ENCODE measurements at places on chromosomes 6 and 20.

GRCh38 chr6:111973927-111974639 is 79.8 kb upstream of the CCN6 start:
- no peak for DNase-seq

GRCh38 chr6:111550953-111551352 is 54.7 kb downstream of the TRAF3IP2 start:
- DNase-seq, result no peak

- no peak for DNase-seq
Observed at GRCh38 chr20:63826753-63827152, 4.3 kb downstream of the ZBTB46 start.

DNA sequence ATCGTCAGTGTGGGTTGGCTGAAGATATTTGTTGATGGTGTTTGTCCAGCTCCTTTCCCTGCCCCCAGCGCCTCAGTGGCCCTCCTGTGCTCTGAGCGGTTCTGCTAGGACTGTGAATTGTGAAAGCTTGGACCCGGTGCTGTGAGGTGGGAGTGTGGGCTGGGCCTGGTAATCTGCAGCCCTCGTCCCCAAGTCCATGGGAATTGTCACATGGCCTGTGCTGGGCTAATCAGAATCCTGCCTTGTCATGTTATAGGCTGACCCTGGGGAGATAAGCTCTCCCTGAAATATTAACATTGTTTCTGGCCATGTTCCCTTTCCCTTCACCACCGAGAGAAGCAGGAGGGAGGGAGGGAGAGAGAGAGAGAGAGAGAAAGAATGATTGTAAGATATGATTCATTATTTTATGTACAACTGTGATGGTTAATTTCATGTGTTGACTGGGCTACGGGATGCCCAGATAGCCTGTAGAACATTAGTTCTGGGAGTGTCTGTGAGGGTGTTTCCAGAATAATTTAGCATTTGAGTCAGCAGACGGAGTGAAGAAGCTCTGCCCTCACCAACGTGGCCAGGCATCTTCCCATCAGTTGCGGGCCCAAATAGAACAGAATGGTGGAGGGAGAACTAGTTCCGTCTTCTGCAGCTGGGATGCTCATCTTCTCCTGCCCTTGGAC is 62.4 kb downstream of the TFAP2C start:
- no peak for DNase-seq

DNA sequence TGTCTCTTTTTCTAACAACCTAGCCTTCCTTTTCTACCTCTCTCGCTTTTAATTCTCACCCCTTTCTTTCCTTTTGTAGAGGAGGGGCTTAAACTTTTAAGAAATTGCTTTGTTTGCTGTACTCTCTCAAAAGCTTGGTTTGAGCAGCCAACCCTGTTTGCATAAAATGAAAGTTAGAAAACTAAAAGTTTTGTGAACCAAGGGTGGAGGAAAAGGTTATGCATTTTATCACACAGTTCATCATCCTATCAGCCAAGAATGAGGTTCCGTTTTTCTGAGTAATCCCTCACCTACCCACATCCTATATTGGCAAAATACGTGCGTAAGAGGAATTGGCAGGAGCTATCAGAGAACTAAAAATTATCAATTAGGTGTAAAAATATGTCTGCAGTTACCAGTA is 42.8 kb upstream of the LOC128125822 start:
- DNase-seq, result no peak

DNA sequence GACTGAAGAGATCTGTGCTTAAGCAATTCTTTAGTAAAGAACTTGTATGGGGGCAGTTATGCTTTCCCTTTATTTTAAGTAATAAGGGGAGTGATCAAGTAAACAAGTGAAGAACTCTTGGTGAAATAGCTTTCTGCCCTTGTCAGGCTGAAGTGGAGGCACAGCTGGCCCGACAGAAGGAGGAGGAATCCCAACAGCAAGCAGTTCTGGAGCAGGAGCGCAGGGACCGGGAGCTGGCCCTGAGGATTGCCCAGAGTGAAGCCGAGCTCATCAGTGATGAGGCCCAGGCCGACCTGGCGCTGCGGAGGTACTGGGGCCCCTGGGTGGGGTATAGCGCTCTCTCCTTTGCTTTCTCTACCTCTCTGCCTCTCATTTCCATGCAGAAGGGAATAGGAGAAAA is 143.3 kb downstream of the MYO6 start:
- DNase-seq, result no peak

DNA sequence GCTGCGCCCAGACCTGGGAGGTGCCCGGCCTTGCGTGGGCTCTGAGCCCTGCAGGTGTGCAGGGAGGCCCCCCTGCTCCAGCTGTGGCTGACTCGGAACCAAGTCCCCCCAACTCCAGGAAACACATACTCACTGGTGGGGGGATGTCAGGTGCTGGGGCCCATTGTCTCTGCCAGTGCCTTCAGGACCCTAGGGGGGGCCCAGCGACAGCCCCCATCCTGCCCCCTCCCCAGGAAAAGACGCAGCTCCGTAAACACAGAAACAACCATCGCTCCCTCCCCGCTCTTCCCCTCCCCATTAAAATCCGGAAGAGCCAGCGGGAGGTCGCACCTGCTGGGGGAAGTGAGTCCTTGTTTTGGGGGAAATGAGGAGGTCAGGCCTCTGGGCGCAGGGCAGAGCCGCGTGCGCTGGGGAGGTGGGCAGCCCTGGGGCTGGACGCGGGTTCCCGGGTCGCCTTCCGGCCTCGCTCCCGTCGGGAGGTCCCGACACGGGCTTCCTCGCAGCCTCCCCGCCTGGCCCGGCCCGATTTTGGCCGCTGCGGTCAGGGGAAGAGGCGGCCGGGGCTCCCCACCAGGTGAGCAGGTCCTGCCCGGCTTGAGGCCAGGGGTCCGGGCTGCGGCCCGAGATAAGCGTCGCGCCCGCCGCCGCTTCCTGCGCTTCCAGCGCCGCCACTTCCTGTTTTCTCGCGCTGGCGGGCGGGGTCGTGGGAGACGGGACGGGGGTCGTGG is 6.2 kb downstream of the C20orf204 start:
- no peak for DNase-seq

DNA sequence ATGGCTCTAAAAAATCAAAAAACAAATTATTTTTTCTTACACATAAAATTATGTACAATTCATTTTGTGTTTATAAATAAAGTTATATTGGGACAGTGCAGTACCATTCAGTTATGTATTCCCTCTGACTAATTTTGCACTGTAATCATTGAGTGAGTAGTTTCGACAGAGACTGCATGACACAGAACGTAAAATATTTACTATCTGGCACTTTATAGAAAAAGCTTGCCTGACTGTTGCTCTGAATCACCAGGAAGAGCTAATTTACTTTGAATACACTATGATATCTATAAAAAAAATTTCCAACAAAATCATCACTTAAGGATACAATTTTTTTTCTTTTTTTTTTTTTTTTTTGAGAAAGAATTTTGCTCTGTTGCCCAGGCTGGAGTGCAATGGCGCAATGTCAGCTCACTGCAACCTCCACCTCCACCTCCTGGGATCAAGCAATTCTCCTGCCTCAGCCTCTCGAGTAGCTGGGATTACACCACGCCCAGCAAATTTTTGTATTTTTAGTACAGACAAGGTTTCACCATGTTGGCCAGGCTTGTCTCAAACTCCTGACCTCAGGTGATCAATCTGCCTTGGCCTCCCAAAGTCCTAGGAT is 11.0 kb upstream of the KHDC1L start:
- no peak for DNase-seq

GRCh38 chr6:9634776-9635175 is 780.1 kb downstream of the TFAP2A start:
- no peak for DNase-seq

- DNase-seq, result no peak
Observed at GRCh38 chr6:100126790-100127484, 132.9 kb upstream of the MCHR2 start.

GRCh38 chr6:61909486-61909885 is 376.5 kb downstream of the KHDRBS2 start:
- DNase-seq, result no peak

DNA sequence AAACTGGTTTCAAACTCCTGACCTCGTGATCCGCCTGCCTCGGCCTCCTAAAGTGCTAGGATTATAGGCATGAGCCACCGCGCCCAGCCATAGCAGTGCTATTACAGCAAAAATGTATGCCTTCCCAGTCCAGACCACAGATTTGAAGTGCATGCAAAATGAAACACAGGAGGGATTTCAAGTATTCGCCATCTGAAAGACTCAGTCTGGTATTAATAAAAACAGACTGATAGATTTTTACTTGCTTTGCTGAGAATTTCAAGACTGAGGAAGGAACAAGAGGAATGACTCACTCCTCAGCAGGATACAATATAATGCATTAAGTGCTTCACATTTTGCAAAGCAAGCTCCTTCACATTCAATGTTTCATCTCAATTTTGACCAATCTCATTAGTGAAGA is 134.9 kb downstream of the TMEM200A start:
- DNase-seq, result no peak

GRCh38 chr6:13428583-13429405 is 58.6 kb downstream of the GFOD1 start:
- no peak for DNase-seq

- DNase-seq, result no peak
Observed at GRCh38 chr6:36216559-36216958, 20.0 kb downstream of the BRPF3 start.
